LNCaP clone FGC (cell line): ENCODE measurements at places on chromosomes 4 and X.

DNA sequence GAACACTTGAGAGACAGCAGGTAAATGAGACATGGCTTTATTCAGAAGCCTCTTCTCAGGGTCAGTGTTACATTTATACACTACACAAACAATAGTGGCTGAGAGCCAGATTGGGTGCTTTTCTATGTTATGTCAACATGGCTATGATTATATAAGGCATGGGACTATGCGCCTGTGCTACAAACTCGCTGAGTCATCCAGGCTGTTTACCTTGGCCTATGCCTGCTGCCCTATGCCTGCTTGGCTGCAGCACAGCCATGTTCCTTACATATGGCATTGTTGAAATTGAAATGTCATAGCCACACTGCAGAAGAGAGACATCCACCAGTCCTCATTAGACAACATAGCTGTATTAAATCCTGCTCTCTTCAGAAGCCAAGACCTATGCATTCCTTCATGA, 236.3 kb upstream of the NWD2 start:
- peak; percentile 95 for DNase-seq

DNA sequence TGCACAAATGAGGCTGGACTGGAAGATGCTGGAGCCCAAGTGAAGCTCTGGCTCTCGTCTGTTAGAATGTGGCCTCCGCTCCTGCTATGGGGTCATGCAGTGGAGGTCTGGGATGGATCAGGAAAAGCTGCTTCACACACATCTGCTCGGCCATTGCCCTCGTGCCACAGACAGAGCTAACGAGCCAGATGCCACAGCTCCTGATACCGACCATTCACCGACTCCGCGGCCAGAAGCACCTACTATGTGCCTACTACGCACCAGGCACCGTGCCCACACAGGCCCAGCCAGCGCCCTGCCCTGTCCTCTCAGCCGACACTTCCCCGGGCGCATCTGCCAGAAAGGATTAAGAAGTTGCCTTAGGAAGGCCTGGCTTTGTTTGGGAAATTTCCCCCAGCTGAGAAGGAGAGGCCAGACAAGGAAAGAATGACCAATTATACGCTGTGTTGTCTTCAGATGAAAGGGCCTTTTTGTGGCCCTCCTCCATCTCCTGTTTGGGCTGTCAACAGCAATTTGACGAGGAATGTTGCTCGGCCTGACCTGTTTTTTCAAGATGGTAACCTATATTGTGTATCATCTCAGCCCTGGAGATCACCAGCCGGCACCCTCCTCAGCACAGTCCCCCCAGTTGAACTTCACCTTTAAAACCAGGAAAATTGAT, 34.3 kb downstream of the HMX1 start:
- DNase-seq = no peak

GRCh38 chrX:50721764-50722521, 92.1 kb downstream of the SHROOM4 start:
- DNase-seq = no peak

- no peak for DNase-seq
Measured at GRCh38 chr4:6943012-6943884, 33.6 kb downstream of the TBC1D14 start.

GRCh38 chr4:88009871-88010270, 2.4 kb downstream of the PKD2 start:
- no peak for DNase-seq

DNA sequence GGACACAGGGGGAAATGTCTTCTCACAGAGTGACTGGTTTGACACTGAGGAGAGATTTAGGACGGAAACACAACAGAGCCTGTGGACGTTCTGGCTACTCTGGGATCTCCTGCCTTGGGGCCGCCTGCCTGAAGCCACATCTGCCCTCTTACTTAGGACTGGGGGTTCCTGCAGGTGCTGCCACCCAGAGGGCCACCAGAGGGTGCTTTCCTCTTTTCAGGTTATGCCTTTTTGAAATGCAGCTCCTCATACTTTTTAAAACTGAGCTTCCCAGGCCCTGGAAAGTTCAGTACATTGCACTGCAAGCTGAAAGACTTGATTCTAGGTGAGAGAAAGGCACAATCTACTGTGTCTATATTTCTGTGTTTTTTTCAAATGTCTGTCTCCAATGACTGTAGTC, 92.2 kb upstream of the PGRMC2 start:
- DNase-seq = no peak

DNA sequence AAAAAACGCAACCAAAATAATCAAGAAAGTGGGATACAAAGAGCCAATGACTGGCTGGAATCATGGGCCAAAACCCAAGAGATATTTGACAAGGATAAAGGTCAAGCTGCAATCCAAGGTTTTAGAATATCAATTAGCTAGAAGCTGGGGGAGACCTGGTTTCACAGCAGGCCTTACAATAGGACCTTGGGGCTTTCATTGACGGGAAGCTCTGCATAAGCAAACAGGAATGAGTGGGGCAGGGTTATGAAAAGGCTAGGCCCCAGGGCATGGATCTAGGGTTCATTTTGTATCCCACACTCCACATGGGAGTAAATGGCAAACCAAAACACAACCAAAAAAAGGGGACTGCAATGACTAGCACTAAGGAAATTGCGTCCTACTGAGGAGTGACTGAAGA, 215.3 kb downstream of the HS6ST2 start:
- no peak for DNase-seq

GRCh38 chr4:41106081-41106480, 108.3 kb downstream of the APBB2 start:
- DNase-seq = no peak

- no peak for DNase-seq
Measured at GRCh38 chrX:41912923-41913322, 10.4 kb downstream of the CASK start.

- DNase-seq = no peak
Measured at GRCh38 chr4:9811806-9812205, 30.4 kb downstream of the DRD5 start.

- no peak for DNase-seq
Measured at GRCh38 chr4:24140892-24141291, 251.0 kb upstream of the PPARGC1A start.

GRCh38 chrX:135931644-135932487, 38.4 kb downstream of the SAGE1 start:
- DNase-seq = peak; percentile 1

DNA sequence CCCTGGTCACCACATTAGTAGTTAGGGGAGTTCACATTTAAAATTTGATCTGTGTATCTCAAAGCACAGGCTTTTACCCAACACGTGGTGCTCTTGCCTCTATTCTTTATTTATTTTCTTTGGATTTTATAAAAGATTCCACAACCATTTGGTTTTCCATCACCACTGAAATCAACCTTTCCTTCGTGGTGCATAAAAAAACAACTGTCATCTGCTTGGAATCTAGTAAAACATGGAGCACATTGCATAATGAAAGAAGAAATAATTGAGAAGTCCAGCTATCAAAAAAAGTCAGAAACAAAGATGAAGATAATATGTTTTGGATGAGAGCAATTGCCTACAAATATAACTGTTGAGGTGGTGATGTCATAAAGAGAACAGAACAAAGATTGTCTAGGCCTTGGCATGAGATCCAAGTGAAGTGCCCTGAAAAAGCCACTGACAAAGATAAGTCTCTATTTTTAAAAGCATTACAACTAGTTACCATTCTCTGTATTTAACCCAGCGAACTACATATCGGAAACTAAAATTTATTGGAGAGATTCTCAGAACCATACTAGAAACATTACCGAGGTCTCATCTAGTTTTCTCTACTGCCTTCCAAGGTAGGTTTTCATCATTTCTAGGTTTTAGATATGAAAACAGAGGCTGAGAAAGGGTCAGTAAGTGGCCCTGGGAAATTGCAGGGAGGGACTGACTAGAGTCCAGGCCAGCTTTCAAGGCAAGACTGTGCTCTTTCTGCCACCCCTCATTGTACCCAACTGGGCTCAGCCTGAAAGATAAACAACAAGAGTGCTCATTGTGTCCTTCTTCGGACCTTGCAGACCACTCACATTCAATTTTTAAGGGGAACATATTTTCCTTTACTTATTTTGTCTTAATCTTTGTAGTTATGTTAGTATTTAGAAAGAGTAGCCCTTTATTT, 127.3 kb downstream of the MAD2L1 start:
- no peak for DNase-seq

DNA sequence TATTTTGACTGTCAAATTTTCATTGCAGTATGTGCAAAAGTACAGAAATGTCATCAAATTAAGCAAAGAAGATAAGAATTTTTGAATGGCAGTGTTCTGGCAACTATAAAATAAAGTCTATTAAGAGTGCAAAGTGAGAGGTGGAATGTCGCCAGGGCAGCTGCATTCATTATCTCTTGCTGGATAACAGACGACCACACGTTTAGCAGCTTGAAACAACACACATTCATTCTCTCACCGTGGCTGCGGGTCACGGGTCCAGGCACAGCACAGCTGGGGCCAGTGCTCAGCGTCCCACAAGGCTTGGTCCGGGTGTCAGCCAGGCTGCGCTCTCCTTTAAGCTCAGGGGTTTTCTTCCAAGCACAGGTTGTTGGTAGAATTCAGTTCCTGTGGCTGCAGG, 113.9 kb downstream of the GPR143 start:
- DNase-seq = no peak

DNA sequence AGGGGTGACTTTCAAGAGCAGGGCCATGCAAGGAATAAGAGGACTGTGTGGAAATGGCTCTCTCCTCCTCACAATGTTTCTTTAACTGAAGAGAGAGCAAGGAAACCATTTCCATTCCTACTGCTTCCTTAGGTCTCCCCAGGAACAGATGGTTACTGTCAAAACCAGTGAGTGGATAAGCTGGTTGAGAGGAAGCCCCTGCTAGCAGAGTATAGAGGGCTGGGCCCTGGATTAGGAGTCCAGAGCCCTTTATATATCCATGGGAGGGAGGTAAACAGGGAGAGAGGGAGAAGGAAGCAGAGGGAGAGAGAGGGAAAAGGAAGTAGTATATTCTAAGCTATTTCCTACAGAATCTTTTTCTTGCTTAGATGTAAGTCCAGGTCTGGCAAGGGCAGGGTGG, 43.8 kb upstream of the LAS1L start:
- DNase-seq = no peak

DNA sequence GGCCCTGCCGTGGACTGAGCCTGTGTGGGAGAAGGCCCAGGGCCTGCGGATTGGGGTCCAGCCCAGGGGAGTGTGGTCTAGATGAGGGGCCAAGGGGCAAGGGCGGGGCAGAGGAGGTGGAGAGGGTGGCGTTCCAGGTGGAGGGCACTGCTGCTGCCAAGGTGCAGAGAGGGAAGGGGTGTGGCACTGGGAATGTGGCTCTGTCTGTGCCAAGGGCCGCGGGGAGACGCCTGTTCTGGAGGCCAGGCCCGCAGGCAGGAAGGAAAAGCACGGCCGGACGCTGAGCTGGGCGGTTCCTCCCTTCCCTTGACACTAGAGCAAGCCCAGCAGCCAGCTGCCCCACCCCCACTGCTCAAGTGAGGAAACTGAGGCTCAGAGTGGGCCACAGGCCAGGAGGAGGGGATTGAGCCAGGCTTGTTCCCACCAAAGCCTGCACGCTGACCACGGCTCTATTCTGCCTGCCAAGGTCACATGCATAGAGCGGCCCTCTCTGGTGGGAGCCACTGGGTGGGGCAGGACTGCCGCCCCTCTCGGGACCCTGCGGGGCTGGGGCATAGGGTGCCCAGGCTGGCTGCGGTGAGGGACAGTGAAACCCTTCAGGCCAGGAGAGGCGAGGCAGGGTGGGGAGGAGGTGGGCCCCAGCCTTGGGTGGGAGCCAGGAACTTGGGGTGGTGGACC, 13.0 kb downstream of the SH3BP2 start:
- DNase-seq = peak; percentile 55

DNA sequence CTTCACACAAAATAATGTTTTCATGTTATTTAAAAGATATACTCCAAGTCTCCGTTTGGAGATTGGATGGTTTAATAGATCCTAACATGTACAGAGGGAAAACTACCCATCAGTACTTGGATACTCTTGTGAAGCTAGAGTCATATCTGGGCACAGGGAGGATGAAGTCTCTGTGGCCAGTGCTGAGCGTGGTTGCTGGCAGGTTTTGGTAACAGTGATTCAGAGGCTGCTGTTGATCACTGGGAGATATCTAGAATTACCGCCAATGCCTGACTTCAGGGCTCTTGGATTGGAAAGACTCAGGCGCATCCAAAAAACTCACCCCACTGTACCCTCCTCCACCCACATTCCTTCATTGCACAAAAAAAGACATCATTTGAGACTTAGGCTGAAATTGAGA, 107.2 kb upstream of the PGRMC2 start:
- no peak for DNase-seq

DNA sequence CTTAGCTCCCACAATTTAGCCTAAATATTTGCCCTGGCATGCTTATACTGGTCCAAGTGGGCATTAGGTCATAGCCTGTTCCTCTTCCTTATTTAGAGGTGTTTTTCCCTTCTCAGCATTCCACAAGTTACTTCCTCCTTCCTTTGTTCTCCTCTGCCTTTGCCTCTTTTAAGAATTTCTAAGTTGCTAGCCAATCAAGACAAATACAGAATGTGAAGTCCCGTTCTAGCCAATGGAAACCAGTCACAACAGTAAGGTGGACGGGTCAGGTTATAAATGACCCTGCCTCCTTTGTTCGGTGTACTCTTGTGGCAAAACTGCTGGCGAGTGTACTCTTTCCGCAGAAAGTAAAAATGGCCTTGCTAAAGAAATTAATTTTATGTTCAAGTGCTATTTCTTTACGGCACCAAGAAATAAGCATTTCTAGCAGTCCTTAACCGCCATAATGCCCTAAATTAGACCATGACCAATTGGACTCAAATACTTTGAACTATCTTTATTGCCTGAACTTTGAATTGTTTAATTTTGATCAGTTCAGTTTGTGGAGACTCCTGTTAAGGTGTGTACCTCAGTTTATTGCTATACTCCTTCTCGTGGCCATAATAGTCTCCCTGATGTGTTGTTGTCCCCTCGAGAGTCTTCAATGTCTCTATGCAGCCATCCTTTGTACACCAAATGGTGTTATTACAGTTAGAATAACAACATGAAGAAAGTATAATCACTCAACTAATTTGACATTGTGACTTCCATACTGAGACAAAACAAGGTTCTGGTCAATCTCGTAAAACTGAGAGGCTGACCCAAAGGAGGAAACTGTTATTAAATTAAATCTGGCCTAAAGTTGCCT, 1.6 kb upstream of the HADH start:
- peak; percentile 72 for DNase-seq

DNA sequence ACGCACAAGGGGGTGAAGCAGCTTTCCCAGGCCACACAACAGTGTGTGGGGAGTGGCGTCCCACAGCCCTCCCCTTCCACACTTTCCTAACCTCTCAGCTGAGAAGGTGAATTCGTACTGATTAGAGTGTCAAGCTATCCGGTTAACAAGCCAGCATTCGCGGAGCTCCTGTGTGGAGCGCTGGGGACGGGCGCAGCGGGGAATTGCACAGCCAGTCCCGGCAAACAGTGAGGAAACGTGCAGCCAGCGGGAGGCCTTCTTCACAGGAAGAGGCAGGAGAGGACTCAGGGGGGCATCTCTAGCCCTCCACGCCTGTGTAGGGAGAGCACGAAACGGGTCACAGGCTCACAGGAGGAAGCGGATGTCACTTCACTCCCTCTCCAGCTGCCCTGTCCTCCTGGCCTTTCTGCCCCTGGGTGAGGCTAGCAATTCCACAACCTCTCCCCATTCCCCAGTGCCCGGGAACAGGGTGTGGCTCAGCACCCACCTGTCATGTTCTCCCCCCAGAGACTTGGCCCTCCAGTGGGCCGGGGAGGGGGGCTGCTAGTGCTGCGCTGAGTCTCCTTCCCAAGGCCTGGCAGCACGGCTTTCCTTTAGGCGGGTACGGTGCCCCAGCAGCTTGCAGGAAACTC, 117.3 kb downstream of the CPZ start:
- no peak for DNase-seq

- DNase-seq = no peak
Measured at GRCh38 chr4:8708401-8709021, 115.9 kb downstream of the CPZ start.
